Purkinje cell (primary cell): ENCODE measurements at places on chromosomes 2 and 18. TPM values are rescaled to one million over a fixed set of nuclear protein-coding genes. Genes with fewer than 3 reads are reported as not detected.

The AKAIN1 gene
- 425 and 444 TPM in 2 replicates for polyA plus RNA-seq

The ODC1 gene
- 12.6 and 14.1 TPM in 2 replicates for polyA plus RNA-seq

The NT5DC4 gene
- 0.18 TPM in 1 of 2 replicates, not detected in the other for polyA plus RNA-seq

The GKN1 gene
- 2.8 and 5.7 TPM in 2 replicates for polyA plus RNA-seq
